ENCODE measurements at places on chromosomes 7 and 10. TPM values are rescaled to one million over a fixed set of nuclear protein-coding genes. Genes with fewer than 3 reads are reported as not detected.
A peak's percentile ranks its signal among the peaks of the same experiment; 100 is the strongest.

GRCh38 chr7:33185786-33186185 is 56.4 kb downstream of the BBS9 start:
- DNase-seq, result peak; percentile 9

DNA sequence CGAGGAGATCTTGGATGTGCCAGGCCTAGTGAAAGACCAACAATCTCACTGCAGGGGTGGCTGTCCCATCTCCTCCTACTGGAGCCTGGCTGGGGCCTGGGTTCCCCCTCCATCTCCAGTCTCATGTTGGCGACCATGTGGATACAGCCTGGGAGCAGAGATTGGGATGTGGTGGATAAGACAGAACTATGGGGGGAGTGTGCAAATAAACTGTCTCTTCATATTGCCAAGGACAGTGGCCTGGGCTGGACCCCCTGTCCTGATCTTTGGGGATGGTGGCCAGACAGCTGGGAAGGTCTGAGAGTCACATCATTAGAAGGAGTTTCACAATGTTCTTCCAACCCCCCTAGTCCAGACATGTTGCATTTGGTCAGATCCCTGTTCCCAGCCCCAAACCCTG is 5.8 kb upstream of the MINDY4 start:
- DNase-seq, result no peak

GRCh38 chr10:17143055-17143690 is 13.6 kb upstream of the CUBN start:
- DNase-seq, result no peak

GRCh38 chr10:69856601-69857166 is 55.0 kb downstream of the COL13A1 start:
- DNase-seq, result no peak

- peak; percentile 52 for DNase-seq
Observed at GRCh38 chr10:110803830-110804338, 67.8 kb upstream of the PDCD4 start.

GRCh38 chr7:107860279-107860961 is 30.6 kb upstream of the DLD start:
- no peak for DNase-seq

DNA sequence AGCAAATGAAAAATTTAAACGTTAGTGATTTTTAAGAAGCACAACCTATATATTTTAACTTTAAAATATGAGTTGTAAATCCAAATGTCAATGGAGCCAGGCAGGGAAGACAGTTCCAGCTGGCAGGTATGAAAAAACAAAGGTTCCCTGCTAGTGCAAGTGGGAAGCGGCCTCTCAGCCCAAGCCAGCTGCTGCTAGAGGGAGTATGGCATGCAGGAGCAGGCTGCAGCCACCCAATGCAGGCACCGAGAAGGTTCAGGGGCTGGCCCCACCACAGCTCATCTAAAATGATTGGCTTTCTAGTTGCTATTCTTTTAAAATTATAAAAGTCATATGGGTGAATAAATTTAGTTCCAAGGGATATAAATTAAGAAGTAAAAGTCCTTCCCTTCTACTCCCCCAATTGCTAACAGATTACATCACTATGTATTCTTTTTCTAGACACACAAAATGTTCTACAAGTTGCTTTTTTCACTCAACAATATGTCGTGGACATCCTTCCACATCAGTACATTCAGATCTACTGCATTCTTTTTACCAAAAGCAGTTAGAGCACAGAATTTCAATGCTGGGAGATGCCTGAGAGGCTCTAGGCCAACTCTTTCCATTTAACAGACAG is 69.3 kb downstream of the SGMS1 start:
- no peak for DNase-seq

DNA sequence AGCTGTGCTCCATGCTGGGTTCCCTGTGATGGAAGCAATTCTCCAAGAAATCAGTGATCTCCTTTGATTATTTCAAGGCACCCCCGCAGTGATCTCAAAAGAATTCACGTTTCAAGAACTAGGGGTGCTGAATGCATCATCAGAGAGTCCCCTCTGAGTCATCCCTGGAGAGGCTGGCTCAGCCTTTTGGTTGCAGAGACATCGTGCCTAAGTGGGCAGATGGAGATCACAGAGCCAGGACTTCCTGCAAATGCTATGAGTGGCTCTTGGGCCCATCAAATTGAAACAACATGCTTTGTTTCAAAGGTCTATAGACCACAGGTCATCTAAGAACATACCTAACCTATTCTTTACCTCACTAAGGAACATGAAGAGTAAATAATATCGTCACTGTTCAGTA is 41.5 kb upstream of the PLEKHA1 start:
- DNase-seq, result peak; percentile 59

DNA sequence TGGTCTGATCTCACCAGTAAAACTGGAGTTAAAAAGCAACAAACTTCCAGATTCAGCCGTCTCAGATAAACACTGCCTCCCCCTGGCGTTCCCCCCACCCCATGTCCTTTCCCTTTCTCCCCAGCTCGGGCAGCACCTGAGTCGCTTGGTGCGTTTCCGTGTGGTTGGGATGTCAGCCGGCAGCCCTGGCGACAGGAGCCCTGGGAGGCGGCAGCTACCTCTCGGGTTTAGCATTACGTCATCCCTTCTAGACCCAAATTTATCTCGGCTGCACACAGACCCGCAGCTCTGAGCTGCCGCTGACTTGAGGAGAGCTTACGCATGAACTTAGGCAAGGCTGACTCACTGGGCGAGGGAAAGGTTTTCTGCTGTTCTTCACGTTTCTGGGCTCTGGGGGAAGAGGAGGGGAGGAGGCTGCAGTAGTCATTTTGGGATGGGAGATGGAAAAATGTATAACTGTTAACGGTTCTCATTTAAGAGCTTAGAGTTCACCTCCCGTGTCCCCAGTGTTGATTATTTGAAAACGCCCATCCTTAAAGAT is 14.4 kb downstream of the MXI1 start:
- DNase-seq, result peak; percentile 91

DNA sequence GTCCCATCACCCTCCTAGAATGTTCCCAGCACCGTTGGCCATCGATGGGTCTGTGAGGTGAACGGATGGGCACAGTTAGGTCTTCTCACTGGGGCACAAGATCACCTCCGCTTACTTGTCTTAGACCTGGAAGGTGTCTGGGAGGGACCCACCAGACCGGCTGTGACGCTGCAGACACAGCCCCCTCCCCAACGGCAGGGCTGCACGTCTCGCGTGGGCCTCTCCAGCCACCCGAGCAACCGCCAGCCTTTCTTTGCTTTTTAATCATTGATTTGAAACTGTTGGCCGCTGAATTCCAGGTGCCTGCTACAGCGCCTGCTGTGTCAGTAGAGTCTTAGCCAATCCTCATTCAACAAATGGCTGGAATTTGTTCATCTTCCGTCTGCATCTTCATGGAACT is 90.4 kb downstream of the DYNC2I1 start:
- no peak for DNase-seq

DNA sequence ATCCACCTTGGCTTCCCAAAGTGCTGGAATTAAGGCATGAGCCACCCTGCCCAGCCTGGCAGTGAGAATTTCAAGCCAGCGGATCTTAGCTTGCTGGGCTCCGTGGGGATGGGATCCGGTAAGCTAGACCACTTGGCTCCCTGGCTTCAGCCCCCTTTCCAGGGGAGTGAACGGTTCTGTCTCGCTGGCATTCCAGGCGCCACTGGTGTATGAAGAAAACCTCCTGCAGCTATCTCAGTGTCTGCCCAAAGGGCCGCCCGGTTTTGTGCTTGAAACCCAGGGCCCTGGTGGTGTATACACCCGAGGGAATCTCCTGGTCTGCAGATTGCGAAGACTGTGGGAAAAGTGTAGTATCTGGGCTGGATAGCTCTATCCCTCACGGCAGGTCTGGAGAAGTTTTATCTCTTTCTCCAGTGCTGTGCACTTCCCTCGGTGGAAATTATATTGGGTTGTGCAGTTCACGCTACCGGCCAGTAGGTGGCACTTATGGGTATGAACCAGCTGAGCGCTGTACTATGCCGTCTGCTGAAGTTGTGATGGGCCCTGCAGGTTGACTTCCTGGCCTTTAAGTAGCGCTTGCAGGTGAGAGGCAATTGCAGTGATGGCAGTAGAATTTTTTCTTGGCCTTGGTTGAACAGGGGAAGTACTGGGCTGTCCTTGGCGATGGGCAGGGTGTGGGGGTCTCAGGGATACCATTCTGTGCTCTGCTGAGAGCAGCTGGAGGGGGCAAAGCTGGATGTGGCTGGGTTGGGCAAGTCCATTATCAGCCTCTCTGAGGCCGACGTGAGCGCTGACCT is 138.0 kb upstream of the MTPN start:
- peak; percentile 75 for DNase-seq

GRCh38 chr7:21028599-21028998 is 241.9 kb upstream of the SP8 start:
- no peak for DNase-seq

- no peak for DNase-seq
Observed at GRCh38 chr10:95908450-95908849, 675 bp downstream of the CC2D2B start.

DNA sequence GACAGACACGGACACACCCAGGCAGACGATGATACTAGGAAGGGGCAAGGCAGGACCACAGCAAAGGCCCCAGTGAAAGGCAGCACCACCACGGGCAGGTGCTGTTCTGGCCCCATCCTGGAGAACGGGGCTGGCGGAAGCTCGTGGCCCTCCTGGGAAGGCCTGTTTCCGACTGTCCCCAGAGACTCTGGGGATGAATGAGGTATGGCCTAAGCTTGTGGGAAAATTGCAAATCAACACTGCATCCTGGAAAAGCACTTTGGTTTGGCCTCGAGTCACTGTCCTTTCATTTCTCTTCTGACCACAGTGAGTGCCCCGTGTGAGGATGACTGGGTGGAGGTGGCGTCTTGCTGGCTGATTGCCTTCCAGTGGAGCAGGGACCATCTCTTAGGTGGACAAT is 81.6 kb upstream of the ANLN start:
- DNase-seq, result no peak

- peak; percentile 67 for DNase-seq
Observed at GRCh38 chr7:48298779-48299178, 127.5 kb downstream of the ABCA13 start.

GRCh38 chr7:104174798-104175197 is 33.0 kb downstream of the ORC5 start:
- DNase-seq, result no peak

The GPR26 gene
- not detected for total RNA-seq

The OR2A5 gene
- not detected for total RNA-seq

The KAZALD1 gene
- total RNA-seq, result 0.47 TPM

The WDFY4 gene
- 0.07 TPM for total RNA-seq

The RBP3 gene
- total RNA-seq, result not detected

The SSC4D gene
- total RNA-seq, result 0.79 TPM

The ITGB8 gene
- not detected for total RNA-seq

The PPP1R9A gene
- total RNA-seq, result not detected

All from activated CD4-positive, alpha-beta T cell treated with anti-CD3 and anti-CD28 coated beads for 36 hours (primary cell).